ENCODE measurements at places on chromosomes 7 and 10.

GRCh38 chr7:22801912-22802311 lies 20.7 kb downstream of the TOMM7 start:
- H3K4me1 ChIP-seq: no peaks in the 10 kb centered on the region
- no peak overlapping the region for H3K4me3 ChIP-seq

- no peaks in the 10 kb centered on the region for H3K36me3 ChIP-seq
- peaks cover 5% of the 10 kb centered on the region for H3K4me1 ChIP-seq
- no peak overlapping the region for H3K27ac ChIP-seq
- no peak for DNase-seq
- H3K4me3 ChIP-seq: no peak overlapping the region
Observed at GRCh38 chr7:75905785-75906604, 9.0 kb upstream of the POR start.

DNA sequence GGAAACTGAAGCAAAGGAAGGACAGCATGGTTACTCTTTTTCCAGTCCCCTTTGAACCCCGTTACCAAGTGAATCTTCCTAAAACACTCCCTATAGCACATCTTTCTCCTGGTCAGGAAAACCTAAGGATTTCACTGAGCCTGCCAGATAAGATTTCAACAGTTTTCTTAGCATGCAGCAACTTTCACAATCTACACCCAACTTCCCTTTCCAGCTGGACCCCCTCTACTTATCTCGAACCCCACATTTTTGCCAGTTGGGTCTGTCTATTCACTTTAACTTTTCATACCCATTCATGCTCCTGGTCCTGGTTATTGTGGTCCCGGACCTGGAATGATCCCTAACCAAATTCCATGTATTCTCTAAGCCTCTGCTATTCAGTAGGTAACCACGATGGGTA lies 14.9 kb upstream of the CPVL start:
- no peak for DNase-seq
- H3K4me1 ChIP-seq: no peaks in the 10 kb centered on the region
- peaks cover under 1% of the 10 kb centered on the region for H3K27me3 ChIP-seq
- no peaks in the 10 kb centered on the region for H3K36me3 ChIP-seq

DNA sequence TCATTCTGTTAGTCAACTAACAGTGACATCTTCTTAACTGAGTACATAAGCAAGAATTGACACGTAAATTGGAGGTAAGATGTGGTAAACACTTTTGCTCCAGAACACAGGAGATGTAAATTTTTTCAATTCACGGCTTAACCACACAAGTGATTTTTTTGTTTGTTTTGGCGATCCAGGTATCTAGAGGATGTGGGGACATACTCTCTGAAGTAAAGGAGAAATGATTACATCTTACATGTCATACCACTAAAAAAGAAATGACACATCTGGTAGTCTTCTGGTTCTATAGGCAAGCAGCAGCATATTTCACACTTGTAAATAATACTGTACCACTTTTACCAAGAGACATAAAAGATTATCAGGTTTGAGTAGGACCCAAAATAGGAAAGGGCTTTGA lies 200.3 kb upstream of the ZWINT start:
- H3K27me3 ChIP-seq: no peaks in the 10 kb centered on the region
- no peak overlapping the region for H3K27ac ChIP-seq
- H3K4me3 ChIP-seq: no peak overlapping the region
- DNase-seq: no peak
- H3K36me3 ChIP-seq: no peaks in the 10 kb centered on the region

DNA sequence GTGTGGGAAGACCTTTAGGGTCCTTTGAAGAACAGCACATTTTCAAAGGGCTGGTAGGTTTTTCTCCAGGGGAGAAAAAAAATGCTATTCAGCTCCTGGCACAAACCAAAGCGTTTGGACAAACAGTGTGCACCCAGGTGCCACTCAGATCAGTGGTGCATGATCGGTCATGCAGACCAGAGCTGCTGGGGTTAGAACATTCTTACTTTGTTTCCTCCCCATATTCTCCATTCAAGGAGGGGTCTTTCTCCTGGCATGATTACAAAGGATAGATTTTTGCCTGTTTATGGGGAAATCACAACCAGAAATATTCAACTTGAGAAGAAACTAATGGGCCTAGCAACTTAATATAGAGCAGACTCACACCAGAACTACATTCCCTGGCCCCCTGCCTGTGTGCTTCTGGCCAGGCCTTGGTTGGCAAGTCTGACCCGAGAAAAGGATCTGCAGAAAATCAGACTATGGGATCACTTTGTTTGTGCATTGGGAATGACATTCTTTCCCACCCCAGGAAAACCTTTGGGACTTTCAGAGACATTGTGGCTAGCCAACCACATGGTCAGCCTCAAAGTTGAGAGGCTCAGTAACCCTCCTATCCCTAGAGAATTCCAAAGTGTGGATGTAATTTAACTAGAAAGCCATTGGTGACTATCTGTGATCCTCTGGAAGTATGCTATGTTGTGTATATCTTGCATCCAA lies 82.3 kb upstream of the FGL2 start:
- no peak overlapping the region for H3K27ac ChIP-seq
- H3K27me3 ChIP-seq: peaks cover 4% of the 10 kb centered on the region
- H3K4me1 ChIP-seq: no peaks in the 10 kb centered on the region
- H3K4me3 ChIP-seq: no peak overlapping the region
- peaks cover 8% of the 10 kb centered on the region for H3K36me3 ChIP-seq

- no peak overlapping the region for H3K27ac ChIP-seq
- H3K4me3 ChIP-seq: no peak overlapping the region
- H3K36me3 ChIP-seq: peaks cover 8% of the 10 kb centered on the region
- peaks cover 14% of the 10 kb centered on the region for H3K4me1 ChIP-seq
- peaks cover 2% of the 10 kb centered on the region for H3K27me3 ChIP-seq
- DNase-seq: no peak
Observed at GRCh38 chr7:105322655-105323277, 66.0 kb downstream of the SRPK2 start.

DNA sequence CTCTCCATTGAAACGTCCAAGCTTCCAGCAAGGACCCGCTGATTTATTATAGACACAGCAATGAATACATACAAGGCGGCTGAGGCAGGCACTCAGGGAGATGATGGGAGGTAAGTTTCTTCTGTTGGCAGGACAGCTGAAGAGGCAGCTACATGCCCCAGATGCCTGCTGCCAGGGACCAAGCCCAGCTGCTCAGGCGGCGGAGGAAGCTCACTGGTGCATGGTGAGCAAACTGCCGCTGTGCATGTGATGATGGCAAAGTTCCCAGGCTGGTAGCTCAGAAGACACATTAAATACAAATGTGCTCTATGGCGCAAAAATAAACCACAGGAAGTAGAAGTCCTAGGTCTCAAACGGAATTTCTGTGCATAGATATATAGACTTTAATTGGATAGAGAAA lies 2.3 kb downstream of the DNTT start:
- peaks cover 22% of the 10 kb centered on the region for H3K27me3 ChIP-seq
- H3K4me3 ChIP-seq: no peak overlapping the region
- H3K27ac ChIP-seq: no peak overlapping the region
- H3K36me3 ChIP-seq: no peaks in the 10 kb centered on the region
- no peaks in the 10 kb centered on the region for H3K4me1 ChIP-seq
- no peak for DNase-seq

DNA sequence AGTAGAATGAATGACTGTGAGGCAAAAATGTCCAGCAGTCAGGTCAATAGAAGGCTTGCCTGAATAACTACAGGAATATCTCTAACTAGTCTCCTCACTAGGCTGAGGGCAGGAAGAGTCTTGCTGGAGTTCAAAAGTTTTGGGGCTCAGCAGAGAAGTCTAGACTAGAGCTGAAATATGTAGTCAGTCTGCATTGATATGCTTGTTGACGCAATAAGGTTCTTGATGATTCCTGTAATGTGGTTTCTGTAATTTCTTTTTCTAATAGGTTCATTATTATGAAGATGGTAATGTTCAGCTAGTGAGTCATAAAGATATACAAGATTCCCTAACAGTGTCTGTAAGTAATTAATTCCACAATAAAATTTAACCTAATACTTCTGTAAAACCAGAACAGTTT lies 41.5 kb upstream of the ST7 start:
- no peak overlapping the region for H3K4me3 ChIP-seq
- H3K27ac ChIP-seq: no peak overlapping the region

DNA sequence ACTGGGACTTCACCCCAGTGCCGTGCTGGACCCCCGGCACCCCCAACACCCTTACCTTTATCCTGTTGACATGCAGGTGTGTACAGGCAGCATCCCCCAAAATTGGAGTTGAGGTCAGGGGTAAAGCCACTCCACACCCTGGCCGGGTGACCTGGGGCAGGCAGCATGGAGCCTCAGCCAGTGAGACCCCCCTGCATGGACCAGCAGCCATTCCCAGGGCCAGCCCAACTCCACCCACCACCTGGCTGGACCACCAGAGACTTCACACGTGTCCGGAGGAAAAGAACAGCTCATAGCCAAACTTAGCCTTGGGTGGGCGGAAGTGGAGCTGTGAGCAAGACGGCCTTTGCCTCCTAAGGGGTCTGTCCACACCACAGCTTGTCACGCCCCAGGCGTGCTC lies 413.0 kb upstream of the FOXK1 start:
- no peak overlapping the region for H3K4me3 ChIP-seq
- DNase-seq: no peak
- H3K36me3 ChIP-seq: no peaks in the 10 kb centered on the region
- no peaks in the 10 kb centered on the region for H3K27me3 ChIP-seq
- H3K27ac ChIP-seq: no peak overlapping the region

DNA sequence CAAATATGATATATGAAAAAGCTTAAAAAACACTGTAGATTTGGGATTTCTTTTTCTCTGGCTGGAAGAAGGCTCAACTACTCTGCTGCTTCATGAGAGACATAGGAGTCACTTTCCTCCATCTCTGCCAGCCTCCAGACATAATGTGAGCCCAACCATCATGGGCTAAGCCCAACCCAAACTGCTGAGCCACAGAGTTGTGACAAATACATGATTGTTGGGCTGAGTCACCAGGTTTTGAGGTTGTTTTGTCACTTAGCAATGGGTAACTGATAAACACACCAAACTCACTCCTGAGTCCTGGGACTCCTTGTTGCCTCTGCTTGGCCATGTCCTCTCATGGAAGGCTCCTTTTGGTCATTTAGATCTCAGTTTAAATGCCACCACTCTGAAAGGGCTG lies 381.8 kb upstream of the FZD8 start:
- H3K4me1 ChIP-seq: no peaks in the 10 kb centered on the region
- no peak overlapping the region for H3K27ac ChIP-seq
- no peak overlapping the region for H3K4me3 ChIP-seq

DNA sequence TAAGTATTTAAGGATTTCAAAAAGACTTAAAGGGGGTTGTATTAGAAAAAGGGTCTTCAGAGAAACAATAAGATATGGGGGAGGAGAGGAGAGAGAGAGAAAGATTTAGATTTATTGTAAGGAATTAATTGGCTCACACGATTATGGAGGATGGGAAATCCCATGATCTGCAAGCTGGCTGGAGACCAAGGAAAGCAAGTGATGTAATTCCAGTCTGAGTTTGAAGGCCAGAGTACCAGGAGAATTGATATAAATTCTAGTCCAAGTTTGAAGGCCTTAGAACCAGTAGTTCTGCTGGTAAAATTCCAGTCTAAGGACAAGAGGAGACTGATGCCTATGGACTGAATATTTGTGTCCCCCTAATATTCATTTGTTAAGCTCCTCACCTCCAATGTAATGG lies 20.6 kb upstream of the SLC13A1 start:
- H3K4me3 ChIP-seq: no peak overlapping the region
- no peak overlapping the region for H3K27ac ChIP-seq
- H3K27me3 ChIP-seq: no peaks in the 10 kb centered on the region
- H3K36me3 ChIP-seq: no peaks in the 10 kb centered on the region
- no peaks in the 10 kb centered on the region for H3K4me1 ChIP-seq

GRCh38 chr10:44386546-44387052 lies 1.7 kb upstream of the CXCL12 start:
- H3K4me1 ChIP-seq: no peaks in the 10 kb centered on the region
- peaks cover 26% of the 10 kb centered on the region for H3K27me3 ChIP-seq
- no peaks in the 10 kb centered on the region for H3K36me3 ChIP-seq

- H3K27me3 ChIP-seq: no peaks in the 10 kb centered on the region
- H3K36me3 ChIP-seq: peaks cover 20% of the 10 kb centered on the region
- no peak for DNase-seq
- H3K27ac ChIP-seq: no peak overlapping the region
Observed at GRCh38 chr10:21894648-21895342, 108.7 kb downstream of the DNAJC1 start.

DNA sequence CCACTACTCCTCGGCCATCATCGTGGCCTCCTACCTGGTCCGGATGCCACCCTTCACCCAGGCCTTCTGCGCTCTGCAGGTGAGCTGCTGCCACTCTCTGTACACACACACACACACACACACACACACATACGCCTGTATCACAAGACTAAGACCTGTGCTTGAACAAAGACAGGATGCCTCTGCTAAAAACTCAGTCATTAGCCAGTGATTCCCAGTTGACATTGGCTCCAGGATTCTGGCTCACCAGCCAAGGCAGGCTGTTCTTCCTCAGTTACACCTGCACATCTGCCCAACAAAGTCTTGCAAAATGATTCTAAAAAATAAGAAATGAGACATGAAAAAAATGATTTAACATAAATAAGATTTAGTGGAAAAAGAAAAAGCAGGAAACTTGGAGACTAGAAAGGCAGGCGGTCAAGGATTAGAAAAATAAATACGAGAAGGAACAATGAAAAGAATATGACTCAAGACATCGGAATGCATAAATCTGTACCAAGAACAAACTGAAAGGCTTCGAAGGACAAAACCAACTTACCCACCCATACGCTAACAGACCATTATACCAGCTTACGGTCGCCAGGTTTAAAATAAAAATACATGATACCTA lies 7.4 kb upstream of the LRRC18 start:
- no peaks in the 10 kb centered on the region for H3K27me3 ChIP-seq
- no peaks in the 10 kb centered on the region for H3K4me1 ChIP-seq

- no peaks in the 10 kb centered on the region for H3K36me3 ChIP-seq
- H3K4me1 ChIP-seq: no peaks in the 10 kb centered on the region
- no peak overlapping the region for H3K4me3 ChIP-seq
- no peak overlapping the region for H3K27ac ChIP-seq
Observed at GRCh38 chr7:41559426-41559825, 143.5 kb downstream of the INHBA start.

GRCh38 chr7:24740871-24741270 lies 16.4 kb downstream of the GSDME start:
- H3K4me3 ChIP-seq: no peak overlapping the region
- no peak for DNase-seq
- H3K27me3 ChIP-seq: peaks cover 18% of the 10 kb centered on the region
- no peaks in the 10 kb centered on the region for H3K4me1 ChIP-seq

GRCh38 chr7:91443862-91444261 lies 179.6 kb downstream of the FZD1 start:
- H3K27me3 ChIP-seq: no peaks in the 10 kb centered on the region
- H3K4me3 ChIP-seq: no peak overlapping the region
- no peaks in the 10 kb centered on the region for H3K4me1 ChIP-seq
- H3K27ac ChIP-seq: no peak overlapping the region

DNA sequence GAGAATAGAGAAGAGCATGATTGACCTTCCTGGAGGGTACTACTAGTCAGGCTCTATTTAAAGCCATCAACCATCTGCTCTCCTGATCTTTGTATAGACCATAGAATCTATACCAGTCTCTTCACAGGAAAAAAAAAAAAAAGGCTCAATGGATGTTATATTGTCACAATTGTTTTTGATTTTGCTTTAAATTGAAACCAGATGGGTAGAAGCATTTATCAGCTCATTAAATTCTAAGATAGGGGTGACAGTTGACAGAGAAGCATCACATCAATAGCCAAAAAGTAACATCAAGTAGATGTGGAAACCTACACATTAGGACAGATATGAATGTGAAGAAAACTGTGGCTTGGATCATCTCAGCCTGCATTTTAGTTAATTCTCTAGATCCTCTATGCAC lies 558.9 kb upstream of the MBL2 start:
- H3K36me3 ChIP-seq: no peaks in the 10 kb centered on the region
- H3K4me1 ChIP-seq: no peaks in the 10 kb centered on the region
- H3K4me3 ChIP-seq: no peak overlapping the region
- no peaks in the 10 kb centered on the region for H3K27me3 ChIP-seq

Data from activated T-helper 1 cell treated with anti-CD3 and anti-CD28 coated beads, Interleukin-12 subunit alpha, Interleukin-12 subunit beta, Interleukin-2, Interleukin-4 antibody, amounts not matched to agents 30 ng/mL and 10 ng/mL and 1 ng/mL, durations not matched to agents 14 hours and 24 hours and 36 hours (primary cell).